Ureter (tissue), 1 donor: ENCODE measurements at places on chromosomes 7 and 10. TPM values are rescaled to one million over a fixed set of nuclear protein-coding genes. Genes with fewer than 3 reads are reported as not detected.

Gene SPDYE11
- total RNA-seq: not detected

Gene ITPRIP
- 18.3 TPM for total RNA-seq

Gene FAM131B
- total RNA-seq: 0.57 TPM

Gene ADCYAP1R1
- total RNA-seq: 2.6 TPM

Gene GNAT3
- not detected for total RNA-seq

Gene PILRB
- 94.1 TPM for total RNA-seq

Gene MMP21
- total RNA-seq: not detected

Gene PRKCQ
- total RNA-seq: 4.3 TPM
